ENCODE measurements at places on chromosomes 1 and 21. TPM values are rescaled to one million over a fixed set of nuclear protein-coding genes. Genes with fewer than 3 reads are reported as not detected.
A peak's percentile ranks its signal among the peaks of the same experiment; 100 is the strongest.

DNA sequence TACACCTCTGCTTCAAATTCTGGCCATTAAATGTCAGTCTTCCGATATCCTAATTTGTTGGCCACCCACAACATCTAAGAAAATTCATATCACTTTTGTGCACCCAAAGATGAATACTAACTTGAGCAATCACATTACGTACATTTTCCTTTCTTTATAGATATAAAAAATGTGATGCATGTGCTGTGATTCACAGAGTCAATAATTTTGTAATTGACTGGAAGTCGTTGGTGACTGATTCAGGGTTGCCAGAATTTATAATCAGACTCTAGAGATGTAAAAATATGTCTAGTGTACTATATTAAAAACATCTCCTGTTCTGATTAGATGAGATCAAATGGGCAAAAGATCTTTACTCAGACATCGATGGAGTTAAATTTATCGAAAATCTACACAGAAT is 150.0 kb upstream of the KCTD3 start:
- no peaks in the 10 kb centered on the region for H3K36me3 ChIP-seq
- no peak for DNase-seq
- H3K4me3 ChIP-seq, result no peak overlapping the region

DNA sequence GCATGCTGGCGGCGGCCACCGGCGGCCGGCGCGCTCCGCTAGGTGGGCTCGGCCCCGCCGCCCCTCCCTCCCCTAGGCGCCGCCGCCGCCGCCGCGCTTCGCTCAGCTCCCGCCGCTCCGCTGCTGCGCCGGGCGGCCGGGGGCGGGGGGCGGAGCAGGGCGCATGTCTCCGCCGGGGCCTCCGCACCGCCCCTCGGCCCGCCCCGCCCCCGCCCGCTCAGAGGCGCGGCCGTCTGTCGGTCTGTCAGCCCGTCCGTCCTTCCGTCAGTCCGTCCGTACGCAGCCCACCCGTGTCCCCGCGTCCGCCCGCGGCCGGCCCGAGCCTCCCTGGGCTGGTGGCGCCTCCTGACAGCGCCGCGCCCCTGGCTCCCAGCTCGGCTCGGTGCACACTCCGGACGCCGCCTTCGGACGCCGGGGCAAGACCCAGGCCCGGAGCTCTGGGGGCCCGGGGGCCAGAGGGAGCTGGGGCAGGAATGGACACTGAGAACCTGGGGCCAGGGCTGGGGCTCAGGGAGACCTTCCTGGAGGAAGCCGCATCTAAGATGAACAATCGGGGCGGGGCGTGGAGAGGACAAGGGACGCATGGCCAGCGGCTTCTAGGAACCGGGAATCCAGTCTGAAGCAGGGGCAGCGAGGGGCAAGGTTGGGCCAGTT is at the start of gene GPR153:
GPR153 (minus strand) TSS at position 138 of the 654 bp plus-strand sequence. CDS start 6,193 bp downstream, outside the sequence.
- no peaks in the 10 kb centered on the region for H3K36me3 ChIP-seq
- H3K4me1 ChIP-seq, result peaks cover 4% of the 10 kb centered on the region
- H3K27me3 ChIP-seq, result no peaks in the 10 kb centered on the region

Gene UBE2J2
- 79.4 TPM for total RNA-seq

DNA sequence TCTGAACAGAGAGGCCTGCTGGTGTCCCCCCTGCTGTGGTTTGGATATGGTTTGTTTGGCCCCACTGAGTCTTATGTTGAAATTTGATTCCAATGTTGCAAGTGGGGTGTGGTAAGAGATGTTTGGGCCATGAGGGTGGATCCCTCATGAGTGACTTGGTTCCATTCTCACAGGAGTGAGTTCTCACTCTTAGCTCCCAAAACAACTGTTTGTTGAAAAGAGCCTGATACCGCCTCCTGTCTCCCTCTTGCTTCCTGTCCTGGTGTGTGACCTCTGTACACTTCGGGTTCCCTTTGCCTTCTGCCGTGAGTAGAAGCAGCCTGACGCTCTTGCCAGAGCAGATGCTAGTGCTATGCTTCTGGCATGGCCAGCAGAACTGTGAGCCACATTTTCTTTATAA is 60.5 kb downstream of the C21orf91 start:
- no peak overlapping the region for H3K4me3 ChIP-seq
- H3K36me3 ChIP-seq, result no peaks in the 10 kb centered on the region
- DNase-seq, result no peak
- H3K4me1 ChIP-seq, result no peaks in the 10 kb centered on the region
- H3K27ac ChIP-seq, result no peak overlapping the region

DNA sequence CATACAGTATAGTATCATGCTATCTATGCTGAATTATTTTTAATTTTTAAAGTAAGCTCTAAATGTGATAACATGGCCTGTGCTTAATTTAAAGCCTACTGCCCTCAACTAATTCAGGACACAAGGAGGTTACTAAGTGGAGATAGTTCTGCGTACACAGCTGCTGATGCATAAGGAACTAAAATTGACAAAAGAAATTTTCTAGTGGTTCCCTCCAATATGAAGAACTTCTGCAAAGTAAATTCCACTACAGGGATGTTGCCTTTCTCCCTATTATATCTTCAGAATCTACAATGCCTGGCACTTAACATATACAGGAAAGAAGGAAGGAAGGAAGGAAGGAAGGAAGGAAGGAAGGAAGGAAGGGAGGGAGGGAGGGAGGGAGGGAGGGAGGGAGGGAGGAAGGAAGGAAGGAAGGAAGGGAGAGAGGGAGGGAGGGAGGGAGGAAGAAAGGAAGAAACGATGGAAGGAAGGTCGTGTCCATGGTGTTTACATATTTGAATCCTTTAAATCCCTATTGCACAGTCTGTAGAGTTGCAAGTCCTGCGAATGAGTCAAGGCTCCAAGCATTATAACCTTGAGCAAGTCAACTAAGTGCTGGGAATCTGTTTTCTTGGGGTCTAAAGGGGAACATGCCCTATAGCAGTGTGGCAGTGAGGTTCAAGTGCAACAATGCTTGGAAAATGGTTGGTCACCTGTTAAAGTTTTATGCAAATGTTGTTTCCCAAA is 171.2 kb downstream of the LMX1A start:
- no peak overlapping the region for H3K4me3 ChIP-seq
- no peak for DNase-seq
- H3K4me1 ChIP-seq, result no peaks in the 10 kb centered on the region
- no peaks in the 10 kb centered on the region for H3K27me3 ChIP-seq

DNA sequence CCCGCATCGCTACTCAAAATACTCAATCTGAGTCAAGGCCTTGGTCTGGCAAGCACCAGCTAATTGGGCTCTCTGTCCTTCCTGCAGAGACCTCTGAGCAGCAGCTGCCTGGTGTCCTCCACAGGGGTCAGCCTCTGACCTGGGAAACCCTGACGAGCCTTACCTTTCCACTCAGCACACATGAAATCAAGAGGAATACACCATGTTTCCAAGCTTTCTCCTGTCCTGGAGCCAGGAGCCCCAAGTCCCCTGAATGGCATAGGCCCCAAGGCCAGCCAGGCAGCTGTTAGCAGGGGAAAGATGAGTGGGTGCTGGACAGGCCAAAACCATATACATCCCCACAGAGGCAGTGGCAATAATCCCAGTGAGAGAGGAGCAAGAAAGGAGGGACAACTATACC is 27.2 kb upstream of the TSPEAR start:
- H3K27ac ChIP-seq, result no peak overlapping the region
- no peaks in the 10 kb centered on the region for H3K36me3 ChIP-seq
- no peaks in the 10 kb centered on the region for H3K27me3 ChIP-seq
- H3K4me1 ChIP-seq, result peaks cover 3% of the 10 kb centered on the region

DNA sequence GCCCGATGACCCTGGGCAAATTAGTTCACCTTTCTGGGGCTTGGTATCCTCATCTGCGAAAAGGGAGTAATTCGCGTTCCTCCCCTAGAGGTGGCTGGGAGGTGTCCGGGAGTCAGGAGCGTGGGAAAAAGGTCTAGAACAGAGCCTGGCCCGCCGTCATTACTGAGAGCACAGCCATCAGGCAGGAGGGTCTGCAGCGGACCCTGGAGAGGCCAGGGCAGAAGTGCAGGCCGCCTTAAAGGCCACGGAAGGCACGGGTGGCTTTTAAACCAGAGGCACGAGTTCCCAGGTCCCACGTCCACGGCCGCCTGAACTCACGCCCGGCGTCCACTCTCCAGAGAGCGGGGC is 850 bp downstream of the PANK4 start:
- H3K36me3 ChIP-seq, result peaks cover 11% of the 10 kb centered on the region
- H3K27me3 ChIP-seq, result no peaks in the 10 kb centered on the region
- DNase-seq, result no peak

GRCh38 chr1:35915693-35916092 is 15.2 kb upstream of the AGO3 start:
- peaks cover 16% of the 10 kb centered on the region for H3K36me3 ChIP-seq
- H3K27me3 ChIP-seq, result no peaks in the 10 kb centered on the region

DNA sequence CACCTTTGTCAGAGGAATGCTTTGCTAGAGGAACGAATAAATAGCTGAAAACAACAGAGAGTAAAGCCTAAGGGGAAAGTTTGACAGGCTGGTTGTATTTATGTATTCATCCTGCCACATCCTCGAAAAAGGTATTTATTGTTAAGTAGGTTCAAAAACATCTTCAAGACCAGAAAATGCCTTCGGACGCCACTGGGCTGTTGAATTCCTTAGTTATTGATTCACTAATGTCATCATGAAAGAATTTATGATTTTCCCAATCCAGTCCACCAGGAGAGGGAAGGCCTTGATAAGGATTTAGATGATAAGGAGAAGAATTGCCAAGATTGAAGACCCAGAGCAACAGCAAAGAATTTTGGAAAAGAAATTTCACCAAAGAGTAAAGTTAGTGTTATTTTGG is 35.2 kb upstream of the MAB21L3 start:
- no peak overlapping the region for H3K4me3 ChIP-seq
- DNase-seq, result no peak
- H3K27ac ChIP-seq, result no peak overlapping the region
- no peaks in the 10 kb centered on the region for H3K27me3 ChIP-seq

GRCh38 chr1:11522400-11523235 is 43.7 kb downstream of the DISP3 start:
- no peaks in the 10 kb centered on the region for H3K36me3 ChIP-seq
- DNase-seq, result no peak
- no peak overlapping the region for H3K27ac ChIP-seq

- no peaks in the 10 kb centered on the region for H3K4me1 ChIP-seq
- no peaks in the 10 kb centered on the region for H3K27me3 ChIP-seq
- H3K27ac ChIP-seq, result no peak overlapping the region
- H3K4me3 ChIP-seq, result no peak overlapping the region
Observed at GRCh38 chr21:41024341-41024740, 143.6 kb upstream of the BACE2 start.

GRCh38 chr1:192552760-192553191 is 22.8 kb upstream of the RGS1 start:
- no peaks in the 10 kb centered on the region for H3K27me3 ChIP-seq
- DNase-seq, result no peak
- H3K36me3 ChIP-seq, result no peaks in the 10 kb centered on the region
- no peak overlapping the region for H3K27ac ChIP-seq
- H3K4me3 ChIP-seq, result no peak overlapping the region
- H3K4me1 ChIP-seq, result no peaks in the 10 kb centered on the region

GRCh38 chr1:182331387-182331786 is 60.2 kb downstream of the GLUL start:
- no peaks in the 10 kb centered on the region for H3K4me1 ChIP-seq
- no peaks in the 10 kb centered on the region for H3K36me3 ChIP-seq
- no peak for DNase-seq
- H3K4me3 ChIP-seq, result no peak overlapping the region

DNA sequence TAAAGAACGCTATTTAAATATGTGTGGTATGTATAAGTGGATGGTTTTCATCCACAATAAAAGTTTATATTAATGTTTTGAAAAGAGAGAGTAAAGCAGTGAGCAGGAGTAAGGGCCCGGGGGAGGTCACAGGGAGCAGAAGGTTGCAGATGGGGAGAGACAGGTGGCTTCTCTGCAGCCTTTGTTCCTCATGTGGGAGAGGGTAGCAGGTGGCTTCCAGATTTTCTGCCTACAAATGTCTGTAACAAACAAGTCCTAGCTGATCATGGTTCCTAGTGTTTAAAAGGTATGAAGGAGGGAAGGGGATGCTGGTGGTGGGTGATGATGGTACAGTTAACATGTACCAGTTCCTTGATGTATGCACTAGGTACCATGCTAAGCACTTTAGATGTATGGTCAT is 18.8 kb downstream of the QSOX1 start:
- no peak overlapping the region for H3K4me3 ChIP-seq
- DNase-seq, result no peak
- H3K27me3 ChIP-seq, result no peaks in the 10 kb centered on the region
- no peaks in the 10 kb centered on the region for H3K4me1 ChIP-seq
- no peaks in the 10 kb centered on the region for H3K36me3 ChIP-seq
- H3K27ac ChIP-seq, result peak overlapping the region; percentile 12

Gene CD5L
- not detected for total RNA-seq

GRCh38 chr1:4001461-4001860 is 101.4 kb upstream of the C1orf174 start:
- H3K4me3 ChIP-seq, result no peak overlapping the region
- H3K36me3 ChIP-seq, result no peaks in the 10 kb centered on the region
- peaks cover 6% of the 10 kb centered on the region for H3K27me3 ChIP-seq

GRCh38 chr1:98453066-98453465 is 208.5 kb upstream of the SNX7 start:
- H3K27ac ChIP-seq, result no peak overlapping the region
- H3K4me1 ChIP-seq, result no peaks in the 10 kb centered on the region
- no peaks in the 10 kb centered on the region for H3K27me3 ChIP-seq
- DNase-seq, result no peak
- H3K4me3 ChIP-seq, result no peak overlapping the region

Gene WDR4
- 7.0 TPM for total RNA-seq

- H3K27ac ChIP-seq, result peak within 1 kb of the TSS; percentile 96
- H3K4me1 ChIP-seq, result peaks cover 13% of the 10 kb centered on the region
- DNase-seq, result peak; percentile 69
- H3K27me3 ChIP-seq, result no peaks in the 10 kb centered on the region
- H3K36me3 ChIP-seq, result no peaks in the 10 kb centered on the region
Observed at GRCh38 chr1:154324669-154325582, at the start of gene ATP8B2. Gene ATP8B2 (plus strand): TSS chr1:154325525. CDS start chr1:154328142, 2,617 bp downstream.

- H3K27ac ChIP-seq, result no peak overlapping the region
- no peaks in the 10 kb centered on the region for H3K36me3 ChIP-seq
- no peaks in the 10 kb centered on the region for H3K27me3 ChIP-seq
- no peak for DNase-seq
- H3K4me3 ChIP-seq, result no peak overlapping the region
Observed at GRCh38 chr1:184870319-184870718, 104.0 kb downstream of the NIBAN1 start.

DNA sequence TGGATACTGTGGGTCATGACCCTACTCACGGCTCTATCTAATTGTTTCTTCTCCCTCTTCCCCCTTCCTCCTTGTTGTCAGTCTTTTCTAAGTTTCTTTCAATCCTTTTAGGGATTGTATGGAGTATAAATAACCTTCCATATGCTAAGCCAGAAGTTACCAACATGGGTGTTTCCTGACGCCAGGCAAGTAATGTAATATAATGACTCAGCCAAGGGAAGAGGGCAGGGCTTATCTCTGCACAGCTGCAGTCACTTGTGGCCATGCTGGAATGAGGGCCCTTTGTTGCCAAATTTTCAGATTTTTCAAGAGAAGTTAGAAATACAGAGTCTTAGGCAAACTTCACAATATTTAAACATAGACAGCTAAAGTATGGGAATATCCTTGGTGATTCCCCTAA is 194.6 kb downstream of the ST6GALNAC3 start:
- DNase-seq, result no peak
- H3K4me1 ChIP-seq, result no peaks in the 10 kb centered on the region
- no peaks in the 10 kb centered on the region for H3K36me3 ChIP-seq
- H3K4me3 ChIP-seq, result no peak overlapping the region

Measured in prostate gland (tissue), 2 donors.